ENCODE measurements at places on chromosomes 6 and 20. TPM values are rescaled to one million over a fixed set of nuclear protein-coding genes. Genes with fewer than 3 reads are reported as not detected.

GRIK2 gene
- total RNA-seq, result 0.65 TPM

FERMT1 gene
- 13.2 TPM for total RNA-seq

YWHAB gene
- total RNA-seq, result 76.7 TPM

PCSK2 gene
- total RNA-seq, result 0.48 TPM

FAM217A gene
- total RNA-seq, result not detected

GSTA3 gene
- total RNA-seq, result not detected

PGC gene
- total RNA-seq, result not detected

CEP43 gene
- total RNA-seq, result 6.1 TPM

SYNDIG1 gene
- total RNA-seq, result 1.8 TPM

EXOC2 gene
- 18.0 TPM for total RNA-seq

XKR7 gene
- not detected for total RNA-seq

HSPA1L gene
- total RNA-seq, result 0.78 TPM

NFATC2 gene
- total RNA-seq, result not detected

SLC44A4 gene
- not detected for total RNA-seq

CD83 gene
- total RNA-seq, result 0.88 TPM

LAMA2 gene
- 54.9 TPM for total RNA-seq

CGA gene
- not detected for total RNA-seq

ZKSCAN3 gene
- 11.9 TPM for total RNA-seq

MDFI gene
- 123 TPM for total RNA-seq

TINAG gene
- not detected for total RNA-seq

FOXF2 gene
- 106 TPM for total RNA-seq

NRSN1 gene
- not detected for total RNA-seq

LRFN2 gene
- total RNA-seq, result not detected

Data from epithelial cell of alveolus of lung (primary cell).